ENCODE measurements at places on chromosomes 5 and 9.

DNA sequence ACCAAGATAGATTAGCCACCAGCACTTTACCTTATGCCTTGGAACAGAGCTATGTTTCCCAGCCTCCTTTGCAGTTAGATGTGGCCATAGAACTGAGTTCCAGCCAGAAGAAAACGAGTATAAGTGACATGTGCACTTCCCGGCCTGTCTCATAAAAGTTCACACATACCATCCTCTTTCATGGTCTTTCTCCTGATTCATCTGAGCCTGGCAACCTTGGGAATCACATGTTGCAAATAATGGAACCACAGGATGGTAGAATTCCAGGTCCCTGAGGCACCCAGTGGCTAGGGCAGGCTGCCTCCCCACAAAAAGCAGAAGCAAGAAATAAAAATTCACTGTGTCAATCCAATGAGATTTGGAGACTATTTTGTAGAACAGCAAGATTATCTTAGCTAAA, 128.1 kb downstream of the PDE4D start:
- DNase-seq: no peak

GRCh38 chr5:61330341-61330844, 1.7 kb upstream of the ZSWIM6 start:
- peak; percentile 73 for DNase-seq

DNA sequence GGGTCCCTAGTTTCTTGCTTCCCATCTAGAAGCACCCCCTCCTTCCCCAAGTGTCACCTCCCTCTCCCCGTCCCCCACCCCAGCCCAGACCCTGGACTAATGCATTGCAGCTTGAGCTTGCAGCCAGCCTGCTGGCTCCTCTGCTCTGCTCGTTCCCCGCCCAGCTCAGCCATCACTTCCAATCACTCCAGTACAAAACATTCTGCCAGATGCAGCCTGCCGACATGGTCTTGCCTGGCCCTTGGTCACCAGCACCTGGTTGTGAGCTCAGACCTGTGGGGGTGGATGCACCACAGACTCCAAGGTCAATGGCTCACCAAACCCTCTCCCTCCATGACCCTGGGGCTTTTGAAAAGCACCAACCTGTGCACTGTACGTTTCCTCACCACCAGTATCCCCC, 172.9 kb upstream of the SMIM23 start:
- DNase-seq: no peak

DNA sequence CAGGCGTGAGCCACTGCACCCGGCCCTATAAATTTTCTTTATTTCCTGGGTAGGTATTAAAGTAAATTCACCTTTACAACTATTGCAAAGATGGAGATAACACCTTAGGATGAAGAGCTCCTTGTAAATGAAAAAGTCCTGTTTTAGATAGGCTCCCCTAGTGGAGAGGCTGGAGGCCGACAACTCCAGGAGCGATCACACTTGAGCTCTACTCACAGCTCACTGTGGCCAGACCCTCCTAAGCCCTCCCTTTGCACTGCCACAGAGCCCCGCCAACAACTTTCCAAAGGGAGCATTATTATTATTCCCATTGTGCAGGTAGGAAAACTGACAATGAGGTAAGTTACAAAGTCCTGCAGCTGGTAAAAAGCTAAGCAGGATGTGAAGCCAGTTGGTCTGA, 139.1 kb upstream of the ERCC6L2 start:
- peak; percentile 21 for DNase-seq

DNA sequence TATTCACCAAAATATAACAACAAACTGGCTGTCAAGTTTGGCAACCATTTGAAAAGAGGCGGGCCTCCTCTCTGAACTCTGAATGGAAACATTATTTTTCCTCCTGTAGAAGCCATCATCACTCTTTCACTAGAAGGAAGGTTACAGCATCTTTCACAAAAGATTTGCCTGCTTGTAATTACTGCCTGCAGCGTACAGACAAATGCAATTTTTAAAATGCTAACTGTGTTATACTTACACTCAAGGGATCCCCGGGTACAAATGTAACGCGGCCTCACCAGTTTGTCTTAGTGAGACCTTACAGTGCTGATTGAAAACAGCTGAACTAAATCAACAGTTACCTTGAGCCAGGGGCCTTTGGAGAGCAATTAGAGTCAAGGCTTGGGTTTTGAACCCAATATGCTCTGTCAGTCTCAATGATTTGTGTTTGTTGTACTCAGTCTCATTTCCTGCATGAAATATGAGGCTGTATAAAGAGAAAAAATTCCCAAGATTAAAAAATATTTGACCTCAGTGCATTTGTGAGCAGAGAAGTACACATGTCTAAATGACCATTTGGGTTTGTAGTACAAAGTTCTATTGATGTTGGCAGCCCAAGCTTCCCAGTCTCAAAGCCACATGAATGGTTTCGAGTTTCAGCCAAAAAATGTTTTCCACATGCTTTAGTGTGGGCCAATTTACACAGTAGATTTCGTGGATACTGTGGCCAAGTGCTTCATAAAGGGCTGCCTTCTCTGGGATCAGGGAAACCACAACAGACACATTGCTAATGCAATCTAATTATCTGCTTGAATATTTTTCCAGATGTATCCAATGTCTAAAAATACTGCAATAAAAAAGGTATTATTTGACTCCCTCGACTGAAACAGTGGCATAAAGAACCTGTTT, 500.0 kb downstream of the SPATA31D1 start:
- peak; percentile 89 for DNase-seq

DNA sequence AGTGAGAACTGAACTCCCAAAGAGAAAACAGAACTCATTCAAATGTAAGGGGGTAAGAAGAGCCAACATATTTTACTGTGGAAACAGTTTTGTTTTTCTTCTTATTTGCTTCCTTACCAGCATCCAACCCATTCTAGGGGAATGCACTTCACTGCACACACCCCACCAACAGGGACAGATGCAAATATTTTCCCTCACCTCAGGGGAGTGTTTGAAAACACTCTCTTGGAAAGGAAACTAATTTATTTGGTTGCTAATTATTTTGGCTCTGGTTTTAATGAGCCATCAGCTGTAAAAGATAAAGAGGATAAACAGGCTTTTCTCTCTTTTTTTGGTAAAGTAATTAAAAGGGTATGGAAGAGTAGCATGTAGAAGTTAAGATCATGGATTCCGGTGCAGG, 413.4 kb downstream of the MAN2A1 start:
- no peak for DNase-seq

DNA sequence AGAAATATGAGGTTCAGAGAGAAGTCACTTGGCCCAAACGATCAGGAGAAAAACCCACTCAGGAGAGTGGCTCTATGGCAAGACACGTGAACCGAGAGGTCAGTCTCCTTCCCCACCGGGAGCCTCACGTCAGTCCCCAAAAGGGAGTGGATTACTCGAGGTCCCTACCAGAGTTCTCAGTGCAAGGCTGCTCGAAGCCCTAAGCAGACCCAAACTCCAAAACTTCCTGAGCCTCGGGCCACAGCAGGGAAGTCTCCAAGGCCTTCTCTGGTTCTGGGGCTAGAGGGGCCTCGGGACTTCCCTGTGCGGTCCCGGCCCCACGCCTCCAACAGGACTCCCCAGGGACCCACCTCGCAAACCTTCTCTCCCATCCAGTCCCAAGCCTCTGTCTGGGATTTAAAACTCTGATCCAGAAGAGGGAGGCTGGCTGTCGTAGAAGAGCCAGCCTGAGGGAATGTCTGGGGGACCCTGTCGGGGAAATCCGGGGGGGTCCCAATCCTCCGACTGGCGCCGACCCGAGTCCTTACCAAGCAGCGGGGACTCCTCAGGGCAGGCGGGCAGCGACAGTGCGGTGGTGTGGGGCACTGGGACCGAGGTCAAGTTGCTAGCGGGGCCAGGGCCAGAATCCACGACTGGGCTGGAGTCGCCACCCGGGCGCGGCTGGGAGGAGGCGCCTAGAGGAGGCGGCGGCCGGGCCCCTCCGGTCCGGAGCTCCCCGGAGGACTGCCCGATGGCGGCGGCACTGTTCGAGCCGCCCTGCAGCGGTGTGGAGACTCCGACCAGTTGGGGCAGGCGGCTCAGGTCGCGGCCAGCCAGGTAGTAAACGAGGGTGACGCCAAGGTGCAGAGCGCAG, 679 bp downstream of the B4GALT1 start:
- DNase-seq: peak; percentile 34

- DNase-seq: no peak
These were observed 25.4 kb downstream of the EXOC3 start for GRCh38 chr5:468401-468800.

GRCh38 chr9:28329323-28329722, 756.0 kb upstream of the C9orf72 start:
- DNase-seq: no peak

DNA sequence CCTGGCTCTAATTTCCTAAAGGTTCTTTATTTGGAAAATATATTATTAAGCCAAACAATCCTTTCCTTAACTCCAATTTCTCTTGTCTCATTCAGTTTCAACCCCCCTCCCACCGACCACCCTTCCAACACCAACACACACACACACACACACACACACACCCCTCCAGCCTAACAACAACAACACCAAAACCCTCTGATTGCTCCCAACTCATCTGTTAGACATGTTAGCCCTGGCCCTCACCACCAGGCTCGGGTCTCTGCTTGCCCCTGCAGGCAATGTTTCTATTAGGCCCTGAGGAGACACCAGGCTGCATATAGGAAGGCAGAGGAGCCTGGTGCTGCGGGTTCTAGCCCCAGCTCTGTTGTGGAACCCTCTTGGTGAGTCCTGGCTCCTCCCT, 18.4 kb upstream of the TRAF1 start:
- DNase-seq: no peak

- DNase-seq: no peak
These were observed 148.3 kb downstream of the FSTL4 start for GRCh38 chr5:133464013-133464412.

DNA sequence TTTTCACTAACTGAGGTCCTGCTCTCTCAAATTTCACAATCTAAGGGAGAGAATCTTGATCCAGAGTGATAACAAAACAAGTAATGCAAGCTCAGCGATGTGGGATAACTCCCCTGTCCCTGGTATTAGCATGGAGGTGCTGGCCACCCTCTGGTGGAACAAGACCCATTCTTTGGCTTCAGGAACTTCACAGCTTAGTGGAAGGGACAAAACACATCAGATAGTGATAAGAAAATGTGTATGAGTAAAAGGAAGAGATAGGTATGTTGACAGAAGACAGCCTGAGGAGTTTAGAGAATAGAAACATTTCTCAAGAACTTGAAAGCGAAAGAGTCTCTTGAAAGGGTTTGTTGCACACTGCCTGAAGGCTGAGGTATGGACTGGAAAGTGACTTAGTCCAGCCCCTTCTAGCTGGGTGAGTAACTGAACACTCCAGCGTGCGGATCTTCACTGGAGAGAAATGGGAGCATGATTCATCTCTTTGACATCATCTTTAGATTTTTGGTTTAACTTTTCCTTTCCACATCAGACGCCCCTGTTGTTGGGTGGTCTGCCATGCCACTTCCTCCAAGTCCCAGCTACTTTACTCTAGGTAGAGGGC, 25.4 kb upstream of the ZSWIM6 start:
- peak; percentile 96 for DNase-seq

DNA sequence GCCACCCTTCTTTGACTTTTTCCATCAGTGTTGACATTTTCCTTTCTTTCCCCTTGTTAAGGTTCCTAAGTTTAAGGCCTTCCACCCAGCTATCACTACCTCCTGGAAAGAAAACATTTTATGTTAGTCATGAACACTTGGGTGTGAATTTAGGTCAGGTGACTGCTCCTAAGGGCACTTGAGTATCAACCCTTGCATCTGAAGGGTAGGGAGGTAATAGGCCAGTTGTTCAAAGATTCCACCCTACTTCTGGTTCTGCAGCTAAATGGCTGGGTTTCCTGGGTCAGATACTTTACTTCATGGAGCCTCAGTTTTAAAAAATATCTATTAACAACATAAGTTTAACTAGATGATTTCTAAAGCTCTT, 49.1 kb upstream of the OSMR start:
- no peak for DNase-seq

DNA sequence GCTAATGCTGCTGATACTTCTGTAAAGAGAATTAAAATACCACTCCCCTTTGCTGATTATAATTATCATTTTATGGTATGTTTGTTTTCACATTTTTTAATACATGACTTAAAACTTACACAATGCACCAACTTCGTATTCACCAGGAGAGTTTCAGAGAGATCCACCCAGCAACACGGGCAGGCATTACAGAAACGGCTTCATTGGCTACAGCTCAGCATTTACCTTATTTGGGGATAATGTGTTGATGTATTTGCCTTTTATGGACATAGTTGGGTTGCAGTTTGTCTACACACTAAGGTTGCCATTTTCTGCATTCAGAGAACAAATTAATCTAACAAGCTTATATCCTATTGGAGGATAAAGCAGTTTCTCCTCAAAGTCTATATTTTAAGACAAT, 423.6 kb downstream of the PRDM9 start:
- no peak for DNase-seq

DNA sequence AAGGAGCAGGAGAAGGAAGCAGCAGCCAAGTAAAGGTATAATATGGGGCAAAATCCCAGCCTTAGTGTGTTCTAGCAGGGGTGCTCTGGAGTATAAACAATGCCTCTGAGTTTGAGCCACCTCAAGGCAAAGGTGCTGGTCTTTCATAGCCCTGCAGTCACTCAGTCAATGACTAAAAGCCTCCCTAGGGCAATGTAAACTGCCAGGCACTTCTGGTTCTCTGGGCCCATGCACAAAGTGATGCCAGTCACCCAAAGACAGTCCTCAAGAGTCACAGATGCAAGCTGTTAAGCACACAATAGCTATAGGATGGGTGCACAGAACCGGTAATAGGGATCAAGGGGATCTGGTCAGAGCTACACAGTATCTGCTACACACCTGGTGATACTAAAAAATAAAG, 12.6 kb downstream of the ZBTB5 start:
- no peak for DNase-seq

GRCh38 chr5:150562832-150563231, 54.9 kb downstream of the NDST1 start:
- DNase-seq: peak; percentile 57

GRCh38 chr5:129977810-129978209, 73.5 kb downstream of the CHSY3 start:
- DNase-seq: no peak

DNA sequence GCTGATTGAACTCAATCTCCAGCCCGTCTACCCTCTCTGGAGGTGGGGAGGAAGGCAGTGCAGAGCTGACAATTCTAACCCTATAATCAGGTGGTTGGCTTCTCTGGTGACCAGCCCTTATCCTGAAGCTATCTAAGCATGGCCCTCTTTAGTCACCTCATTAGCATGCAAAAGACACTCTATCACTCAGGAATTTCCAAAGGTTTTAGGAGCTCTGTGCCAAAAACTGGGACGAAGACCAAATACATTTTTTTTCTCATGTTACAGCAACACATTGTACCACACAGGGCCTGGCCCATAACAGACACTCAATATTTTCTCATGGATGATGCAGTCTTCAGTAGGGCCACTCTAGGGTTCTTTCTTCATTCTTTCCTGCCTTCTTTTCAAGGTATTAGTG, 118.8 kb upstream of the VLDLR start:
- DNase-seq: peak; percentile 17

- DNase-seq: peak; percentile 18
These were observed 8.6 kb downstream of the CHMP5 start for GRCh38 chr9:33273266-33273971.

GRCh38 chr9:103789686-103790085, 304.4 kb upstream of the SMC2 start:
- peak; percentile 47 for DNase-seq

- DNase-seq: no peak
These were observed 2.6 kb upstream of the CCL27 start for GRCh38 chr9:34665067-34665380.
